ENCODE measurements at places on chromosomes 5 and 9.
A peak's percentile ranks its signal among the peaks of the same experiment; 100 is the strongest.

DNA sequence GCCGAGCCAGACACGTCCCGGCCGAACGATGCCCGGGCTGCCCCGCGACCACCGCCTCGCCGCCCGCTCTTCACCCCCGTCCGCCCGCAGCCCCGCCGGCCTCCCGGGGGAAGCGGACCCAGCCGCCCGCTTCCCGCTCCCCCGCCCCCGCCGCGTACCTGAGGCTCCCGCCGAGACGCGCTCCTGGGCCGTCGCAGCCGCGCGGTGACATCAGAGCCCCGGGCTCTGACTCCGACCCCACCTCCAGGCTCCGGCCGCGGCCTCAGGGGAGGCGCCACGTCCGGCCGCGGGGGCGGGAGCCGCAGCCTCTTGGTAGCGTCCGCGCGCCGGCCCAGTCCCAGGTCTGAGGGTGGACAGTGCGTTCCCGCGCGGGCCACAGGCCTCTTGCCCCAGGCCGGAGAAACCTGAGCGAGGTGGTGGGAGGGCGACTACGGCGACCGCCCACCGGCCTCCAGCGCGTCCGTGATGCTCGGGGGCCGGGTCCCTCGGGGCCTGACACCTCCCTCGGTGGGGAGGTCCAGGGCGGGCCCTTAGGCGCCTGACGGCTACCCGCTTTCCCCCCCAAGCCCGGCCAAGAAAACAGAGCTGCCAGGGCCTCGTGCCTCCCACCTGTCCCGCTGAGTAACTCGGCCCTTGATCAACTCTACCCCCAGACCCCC, at the start of gene SHROOM1:
SHROOM1 (minus strand) TSS at position 212 of the 659 bp plus-strand sequence. CDS start 4,507 bp downstream, outside the sequence.
- no peak for DNase-seq

GRCh38 chr5:141633871-141634561, 2.6 kb downstream of the HDAC3 start:
- no peak for DNase-seq

DNA sequence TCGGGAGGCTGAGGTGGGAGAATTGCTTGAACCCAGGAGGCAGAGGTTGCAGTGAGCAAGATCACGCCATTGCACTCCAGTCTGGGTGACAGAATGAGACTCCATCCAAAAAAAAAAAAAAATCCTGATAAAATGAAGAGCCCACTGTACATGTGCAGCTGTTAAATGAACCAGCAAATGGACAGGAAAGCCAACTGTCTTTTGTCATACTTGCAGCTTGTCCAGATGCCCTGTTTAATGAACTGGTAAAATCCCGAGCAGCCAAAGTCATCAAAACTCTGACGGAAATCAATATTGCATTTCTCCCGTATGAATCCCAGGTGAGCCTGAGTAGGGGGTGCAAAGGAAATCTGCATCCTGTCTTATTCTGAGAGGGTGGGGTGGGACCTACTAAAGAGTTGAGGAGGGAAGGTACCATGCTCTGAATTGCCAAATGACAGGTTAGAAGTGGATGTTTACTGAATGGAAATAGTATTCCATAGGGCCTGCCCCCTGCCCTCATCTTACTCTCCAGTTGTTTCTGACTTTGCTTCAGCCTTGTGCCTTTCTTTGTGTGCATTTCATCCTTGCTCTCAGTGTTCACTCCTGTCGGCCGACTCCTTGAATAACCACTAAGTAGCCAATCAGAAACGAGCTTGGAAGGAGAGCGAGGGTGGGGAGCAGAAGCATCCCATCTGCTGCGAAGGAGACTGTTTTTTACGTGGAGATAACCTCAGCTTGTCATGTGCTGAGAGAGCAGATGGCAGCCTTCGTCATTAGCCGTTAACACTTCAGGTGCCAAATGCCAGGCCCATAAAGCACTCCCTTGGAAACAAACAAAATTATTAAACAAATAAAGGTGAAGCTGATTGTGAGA, 45.7 kb upstream of the CFAP157 start:
- DNase-seq: peak; percentile 88

DNA sequence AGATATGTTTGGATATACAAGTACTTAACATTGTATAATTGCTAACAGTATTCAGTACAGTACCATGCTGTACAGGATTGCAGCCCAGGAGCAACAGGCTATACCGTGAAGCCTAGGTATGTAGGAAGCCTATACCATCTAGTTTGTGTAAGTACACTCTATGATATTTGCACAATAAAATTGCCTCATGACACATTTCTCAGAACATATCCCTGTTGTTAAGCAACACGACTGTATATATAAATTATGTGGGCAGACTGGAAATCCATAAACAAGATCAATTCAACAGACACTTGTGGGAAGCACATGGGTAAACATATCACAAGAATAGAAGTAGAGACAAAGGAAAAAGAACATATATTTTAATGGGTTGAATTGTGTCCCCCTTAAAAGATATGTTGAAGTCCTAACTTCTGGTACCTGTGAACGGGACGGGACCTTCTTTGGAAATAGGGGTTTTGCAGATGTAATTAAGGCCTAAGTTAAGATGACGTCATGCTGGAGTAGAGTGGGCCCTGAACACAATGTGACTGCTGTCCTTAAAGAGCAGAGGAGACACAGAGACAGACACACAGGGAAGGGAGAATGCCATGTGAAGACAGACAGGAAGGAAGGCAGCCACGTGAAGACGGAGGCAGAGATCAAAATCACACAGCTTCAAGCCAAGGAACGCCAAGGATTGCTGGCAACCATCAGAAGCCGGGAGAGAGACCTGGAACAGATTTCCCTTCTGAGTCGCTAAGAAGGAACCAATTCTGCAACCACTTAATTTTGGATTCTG, 76.3 kb downstream of the SCAI start:
- no peak for DNase-seq

GRCh38 chr5:78766412-78766762, 117.8 kb upstream of the LHFPL2 start:
- DNase-seq: no peak

DNA sequence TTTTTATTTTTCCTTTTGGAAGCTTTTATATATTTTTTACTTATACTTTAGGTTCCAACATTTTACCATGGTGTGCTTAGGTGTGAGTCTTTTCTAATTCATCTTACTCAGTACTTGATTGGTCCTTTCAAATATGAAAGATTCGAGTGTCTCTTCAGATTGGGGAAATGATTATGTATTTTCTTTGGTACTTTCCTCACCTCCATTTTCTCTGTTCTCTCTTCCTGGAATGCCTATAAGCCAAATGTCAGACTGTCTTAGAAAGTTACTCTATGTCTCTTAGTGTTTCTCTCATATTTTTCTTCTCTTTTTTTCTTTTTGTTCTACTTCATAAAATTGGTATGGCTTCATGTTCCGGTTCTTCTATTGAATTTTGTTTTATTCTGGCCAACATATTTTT, 119.6 kb upstream of the SV2C start:
- DNase-seq: no peak

DNA sequence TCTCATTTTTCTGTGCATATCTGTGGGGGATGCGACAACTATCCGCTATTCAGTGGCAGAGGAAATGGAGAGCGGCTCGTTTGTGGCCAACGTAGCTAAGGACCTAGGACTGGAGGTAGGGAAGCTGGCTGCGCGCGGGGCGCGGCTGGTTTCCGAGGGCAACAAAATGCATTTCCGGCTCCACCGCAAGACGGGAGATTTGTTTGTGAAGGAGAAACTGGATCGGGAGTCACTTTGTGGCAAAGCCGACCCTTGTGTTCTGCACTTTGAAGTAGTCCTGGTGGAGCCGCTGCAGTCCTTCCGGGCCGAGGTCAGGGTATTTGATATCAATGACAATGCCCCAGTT, 320 bp downstream of the PCDHB1 start:
- DNase-seq: no peak

- DNase-seq: peak; percentile 89
Measured at GRCh38 chr5:104431981-104432380, 869.4 kb upstream of the NUDT12 start.

Data from NCI-H446 (cell line).